Ammon's horn (tissue), 1 donor: ENCODE measurements at places on chromosomes 16 and 17.

DNA sequence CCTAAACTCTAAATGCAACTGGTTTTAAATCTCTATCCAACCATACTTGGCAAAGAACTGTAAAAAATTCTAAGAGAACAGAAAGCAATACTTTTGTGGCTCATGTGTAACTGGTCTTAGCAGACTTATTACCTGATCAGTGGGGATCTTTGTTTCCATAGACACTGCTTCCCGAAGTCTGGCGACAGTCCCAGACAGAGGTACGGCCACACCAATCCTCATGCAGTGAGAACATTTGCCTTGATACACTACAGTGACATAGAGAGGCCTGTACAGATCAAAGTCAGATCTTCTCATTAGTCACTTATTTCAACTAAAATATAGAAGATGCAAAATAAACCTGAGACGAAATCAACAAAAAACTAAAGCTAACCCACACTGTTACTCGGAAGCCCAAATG lies 43.9 kb downstream of the USP31 start:
- no peak for DNase-seq

- DNase-seq = no peak
Measured at GRCh38 chr17:19268611-19269010, 31.4 kb downstream of the EPN2 start.

DNA sequence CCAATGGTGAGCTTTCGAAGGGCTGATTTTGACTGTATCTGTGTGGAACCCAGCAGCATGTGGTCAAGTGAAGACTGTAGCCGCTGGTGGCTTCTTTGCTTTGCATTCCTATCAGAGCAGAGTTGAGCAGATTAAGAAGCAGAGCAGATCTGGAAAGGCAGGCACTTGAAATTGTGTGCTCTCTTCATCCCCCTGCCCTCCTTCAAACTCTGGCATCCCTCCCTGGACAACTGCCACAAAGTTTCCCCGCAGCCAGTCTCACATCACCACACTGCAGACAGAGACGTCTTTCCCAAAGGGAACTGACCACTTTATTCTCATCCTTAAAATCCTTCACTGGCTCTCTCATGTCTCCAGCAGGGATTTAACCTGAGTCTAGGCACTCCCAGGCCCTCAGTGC lies 237.1 kb upstream of the DYNLRB2 start:
- DNase-seq = no peak

- DNase-seq = no peak
Measured at GRCh38 chr16:58465817-58466216, 34.1 kb upstream of the NDRG4 start.

DNA sequence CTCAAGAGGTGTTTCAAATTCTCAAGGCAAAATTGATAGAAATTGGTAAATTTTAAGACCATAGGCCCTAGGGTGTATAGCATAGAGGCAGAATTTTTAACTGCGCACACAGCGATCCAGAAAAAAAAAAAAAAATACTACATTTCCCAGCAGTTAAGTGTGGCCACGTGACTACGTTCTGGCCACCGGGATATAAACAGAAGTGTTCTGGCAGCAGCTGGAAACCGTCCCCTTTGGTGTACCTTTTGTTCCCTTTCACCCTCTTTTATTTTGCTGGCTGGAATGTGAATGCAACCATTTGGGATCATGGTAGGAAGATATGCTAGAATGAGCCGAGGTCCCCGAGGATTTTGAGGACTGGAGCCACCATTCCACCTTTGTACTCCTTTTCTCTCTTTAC lies 52.7 kb upstream of the AKAP1 start:
- no peak for DNase-seq

DNA sequence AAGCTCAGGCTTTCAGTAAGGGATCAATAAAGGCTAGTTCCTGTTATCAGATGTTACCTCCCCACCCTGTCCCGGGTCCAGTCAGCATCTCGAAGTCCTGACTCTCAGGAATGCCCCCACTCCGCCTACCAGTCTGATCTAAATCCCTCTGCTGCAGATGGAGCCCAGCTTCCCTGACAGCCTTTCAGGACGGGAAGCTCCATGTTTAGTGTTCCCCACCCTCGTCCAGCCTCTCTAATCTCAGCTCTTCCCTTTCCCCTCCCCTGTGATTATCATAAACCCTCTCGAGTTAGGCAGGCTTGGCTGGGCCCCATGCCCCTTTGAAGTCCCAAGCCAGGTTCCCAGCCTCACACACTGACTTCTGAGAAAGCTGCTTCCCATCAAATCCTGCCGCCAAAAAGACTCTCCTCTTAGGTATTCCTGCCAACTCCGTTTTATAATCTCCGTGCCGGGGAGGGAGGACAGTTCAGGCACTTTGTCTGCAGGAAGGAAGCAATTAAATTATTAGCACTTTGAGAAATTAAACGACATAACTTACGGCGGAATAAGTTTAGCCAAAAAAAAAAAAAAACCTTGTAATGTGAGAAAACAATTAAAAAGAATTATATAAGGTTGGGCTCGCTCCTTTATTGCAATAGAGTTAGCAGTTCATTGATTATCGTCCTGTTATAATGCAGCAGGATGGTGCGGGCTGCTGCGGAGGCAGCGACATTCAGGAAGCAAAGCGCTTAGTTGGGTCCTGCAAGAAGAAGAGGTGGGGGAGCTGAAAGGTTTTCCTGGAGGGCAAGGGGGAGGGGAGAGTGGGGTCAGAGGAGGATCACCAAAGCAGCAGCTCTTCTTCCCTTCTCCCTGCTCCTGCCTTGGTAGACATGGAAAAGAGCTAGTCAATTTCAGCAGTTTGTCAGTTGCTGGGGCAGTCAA lies 16.8 kb upstream of the ETV4 start:
- no peak for DNase-seq

GRCh38 chr17:41957031-41957868 lies 9.3 kb upstream of the CNP start:
- DNase-seq = no peak

- no peak for DNase-seq
Measured at GRCh38 chr17:34601416-34601815, 22.0 kb downstream of the TMEM132E start.

DNA sequence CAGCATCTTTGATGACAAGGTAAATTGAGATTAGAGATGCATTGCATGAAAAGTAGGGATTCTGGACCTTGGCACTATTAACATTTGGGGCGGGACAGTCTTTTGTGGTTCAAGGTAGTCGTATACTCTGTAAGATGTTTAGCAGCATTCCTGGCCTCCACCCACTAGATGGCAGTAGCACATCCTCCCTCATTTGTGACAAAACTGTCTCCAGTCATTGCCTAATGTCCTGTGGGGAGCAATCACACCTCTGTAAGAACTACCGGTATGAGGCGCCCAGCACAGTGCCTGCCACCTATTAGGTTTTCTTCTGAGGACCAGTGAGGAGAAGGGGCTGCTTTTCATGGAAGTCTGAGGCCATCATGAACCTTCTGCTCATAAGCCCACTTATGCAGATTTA lies 180.8 kb downstream of the RBFOX1 start:
- no peak for DNase-seq

DNA sequence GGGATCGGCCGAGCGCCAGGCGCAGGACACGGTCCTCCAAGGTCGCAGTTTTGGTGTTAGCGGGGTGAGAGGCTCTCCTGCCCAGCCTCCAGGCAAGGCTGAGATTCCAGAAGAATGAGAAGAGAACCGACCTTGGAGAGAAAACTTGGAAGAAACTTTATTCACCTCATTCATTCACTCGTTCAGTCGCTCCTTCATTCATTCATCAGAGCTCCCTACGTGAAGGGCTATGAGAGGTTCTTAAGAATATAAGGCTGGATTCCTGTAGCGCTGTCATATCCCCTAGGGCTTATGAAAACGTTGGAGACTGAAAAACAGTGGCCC lies 991 bp upstream of the MYH10 start:
- DNase-seq = no peak

DNA sequence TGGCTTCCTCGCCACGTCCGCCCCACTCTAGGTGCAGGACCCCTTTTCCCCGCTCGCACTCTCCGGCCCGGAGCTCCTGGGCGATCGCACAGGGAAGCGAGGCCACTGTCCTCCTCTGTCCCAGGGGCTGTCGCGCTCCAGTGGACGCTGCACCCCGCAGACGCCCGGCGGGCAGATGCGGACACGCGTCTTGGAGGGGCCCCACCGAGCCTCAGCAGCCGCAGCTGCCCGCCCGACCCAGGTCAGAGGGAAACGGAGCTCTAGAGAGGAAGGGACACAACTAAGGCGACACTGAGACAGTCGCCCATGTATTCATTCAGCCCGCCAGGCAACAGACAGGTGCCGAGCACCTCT lies 726 bp upstream of the SLC13A5 start:
- no peak for DNase-seq
